ENCODE measurements at places on chromosomes 7 and 10.

DNA sequence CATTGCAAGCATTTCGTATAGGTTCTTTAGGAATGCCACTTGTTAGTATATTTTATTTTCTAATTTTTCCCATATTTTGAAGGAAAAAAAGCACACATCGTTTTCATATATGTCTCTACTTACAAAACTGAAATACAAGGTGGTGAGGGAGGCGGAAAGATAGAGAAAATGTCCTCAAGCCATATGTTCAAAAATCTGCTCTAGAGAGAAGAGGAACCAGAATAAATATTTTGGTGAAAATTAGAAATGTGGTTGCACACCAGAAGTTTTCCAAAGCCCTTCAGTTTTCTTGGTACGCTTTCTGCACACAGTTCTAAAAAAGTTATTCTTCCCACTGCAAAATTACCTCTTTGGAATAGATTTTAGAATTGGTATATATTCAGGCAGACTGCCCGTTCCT is 107.4 kb upstream of the RHOBTB1 start:
- no peak for DNase-seq

GRCh38 chr10:126857178-126857806 is 47.9 kb upstream of the DOCK1 start:
- no peak for DNase-seq

DNA sequence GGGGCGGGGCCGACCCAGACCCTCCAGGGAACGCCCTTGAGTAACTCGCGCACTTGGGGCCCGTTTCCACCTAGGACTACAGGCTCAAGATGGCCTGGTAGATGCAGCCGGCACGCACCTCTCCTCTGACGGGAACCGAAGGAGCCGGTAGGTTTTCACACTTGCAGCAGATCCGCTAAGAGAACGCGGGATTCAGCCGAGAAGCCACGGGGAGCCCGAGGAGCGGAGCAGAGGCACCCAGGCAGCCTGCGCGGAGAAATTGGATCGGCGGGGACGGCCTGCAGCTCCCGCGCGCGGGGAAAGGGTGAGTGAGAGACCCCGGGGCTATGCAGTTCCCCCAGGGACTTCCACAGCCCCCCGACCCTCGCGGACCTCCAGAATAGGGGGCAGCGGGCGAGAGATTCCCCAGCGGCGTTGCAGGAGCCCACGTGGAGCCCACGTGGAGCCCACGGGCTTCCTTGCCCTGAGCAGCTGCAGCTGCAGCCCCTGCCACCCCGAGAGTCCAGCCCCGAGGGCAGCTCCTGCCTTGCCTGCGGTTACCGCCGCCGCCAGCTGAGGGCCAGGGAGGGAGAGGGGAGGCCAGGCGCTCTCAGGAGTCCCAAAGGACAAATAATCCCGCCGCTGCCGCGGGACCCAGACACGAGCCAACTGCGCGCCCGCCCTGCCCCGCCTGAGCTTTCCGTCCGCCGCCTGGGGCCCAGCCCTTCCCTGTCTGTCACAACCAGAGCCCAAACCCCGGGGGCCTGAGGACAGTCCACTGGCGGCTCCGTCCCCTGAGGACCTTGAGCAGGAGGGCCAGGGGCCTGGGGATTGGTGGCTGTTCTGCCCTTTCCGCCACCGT is 13.1 kb downstream of the IFT22 start:
- DNase-seq, result peak; percentile 37

GRCh38 chr7:41886901-41887311 is 184.0 kb upstream of the INHBA start:
- peak; percentile 91 for DNase-seq

DNA sequence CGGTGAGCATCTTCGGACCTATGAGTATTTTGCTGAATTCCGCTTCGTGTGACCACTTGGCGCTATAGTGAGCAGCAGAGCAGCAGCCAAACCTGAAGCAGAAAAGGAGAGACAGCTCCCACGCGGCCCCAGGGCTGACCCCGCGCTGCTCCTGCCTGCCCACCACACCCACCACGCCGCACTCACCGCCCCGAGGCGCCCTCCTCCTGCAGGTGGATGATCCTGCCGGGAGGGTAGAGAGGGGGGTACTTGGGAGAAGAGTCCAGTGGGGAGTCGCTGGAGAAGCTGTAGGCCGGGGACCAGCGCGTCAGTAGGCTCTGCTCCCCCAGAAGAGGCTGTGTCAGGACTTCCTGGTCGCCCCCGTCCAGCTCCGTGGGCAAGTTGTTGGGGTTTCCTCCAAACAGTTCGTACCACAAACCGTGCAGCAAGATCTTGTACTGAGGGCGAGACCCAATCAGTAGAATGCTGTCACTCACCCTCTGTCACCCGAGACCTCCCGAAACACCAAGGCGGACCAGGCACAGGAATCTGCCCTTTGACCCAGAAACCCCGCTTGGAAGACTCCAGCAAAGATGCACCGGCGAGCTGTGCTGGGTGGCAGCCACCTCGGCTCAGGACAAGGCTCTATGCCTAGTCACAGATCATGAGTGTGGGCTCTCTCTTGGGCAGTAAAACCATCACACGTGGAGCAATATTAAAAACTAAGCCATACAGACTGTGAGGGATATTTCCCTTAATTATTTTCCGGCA is 37.6 kb downstream of the DAGLB start:
- DNase-seq, result no peak

- DNase-seq, result no peak
Measured at GRCh38 chr10:11265484-11265883, 247.8 kb downstream of the CELF2 start.

DNA sequence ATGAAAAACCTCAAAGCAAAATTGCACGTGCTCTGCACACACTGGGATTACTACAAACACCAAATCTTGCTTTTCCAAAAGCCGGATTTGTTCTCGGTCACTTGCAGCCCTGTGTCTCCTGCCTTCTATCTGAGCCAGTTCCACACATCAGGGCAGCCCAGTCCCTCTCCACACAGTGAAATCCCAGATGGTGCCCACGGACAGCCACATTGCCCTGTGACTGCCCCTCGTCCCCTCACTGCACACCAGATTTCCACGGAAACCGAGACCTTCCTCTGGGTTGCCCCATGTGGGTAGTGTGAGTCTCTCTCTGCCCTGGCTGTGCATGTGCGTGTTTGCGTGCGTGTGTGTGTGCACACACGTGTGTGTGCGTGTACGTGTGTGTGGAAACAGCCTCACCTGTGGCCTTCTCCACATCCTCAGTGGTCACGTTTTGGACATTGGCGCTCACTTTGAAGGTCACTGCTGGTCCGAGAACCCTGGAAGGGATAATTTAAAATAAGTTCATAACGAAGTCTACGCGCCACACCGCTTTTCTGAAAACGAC is 506.7 kb downstream of the PTPRN2 start:
- DNase-seq, result no peak

DNA sequence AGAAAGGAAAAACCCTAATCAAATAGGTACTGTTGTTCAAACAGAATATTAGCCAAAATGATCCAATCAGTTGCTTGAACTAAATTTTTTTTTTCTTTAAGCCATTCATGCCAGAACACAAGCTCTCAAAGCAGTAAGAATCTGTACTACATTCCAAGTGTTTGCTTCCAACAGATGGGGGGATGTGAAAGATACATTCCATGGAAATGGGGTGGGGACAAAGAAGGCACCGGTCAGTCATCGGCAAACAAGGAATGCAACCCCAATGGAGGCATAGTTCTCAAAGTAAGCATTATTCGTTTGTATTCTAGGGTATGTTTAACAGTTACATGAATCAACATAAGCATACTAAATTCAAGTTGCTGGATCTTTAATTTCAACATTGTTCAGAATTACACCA is 32.5 kb downstream of the C10orf143 start:
- DNase-seq, result no peak

GRCh38 chr7:43148161-43148731 is 35.8 kb downstream of the HECW1 start:
- peak; percentile 56 for DNase-seq

GRCh38 chr7:128044064-128044463 is 12.8 kb upstream of the LRRC4 start:
- no peak for DNase-seq

DNA sequence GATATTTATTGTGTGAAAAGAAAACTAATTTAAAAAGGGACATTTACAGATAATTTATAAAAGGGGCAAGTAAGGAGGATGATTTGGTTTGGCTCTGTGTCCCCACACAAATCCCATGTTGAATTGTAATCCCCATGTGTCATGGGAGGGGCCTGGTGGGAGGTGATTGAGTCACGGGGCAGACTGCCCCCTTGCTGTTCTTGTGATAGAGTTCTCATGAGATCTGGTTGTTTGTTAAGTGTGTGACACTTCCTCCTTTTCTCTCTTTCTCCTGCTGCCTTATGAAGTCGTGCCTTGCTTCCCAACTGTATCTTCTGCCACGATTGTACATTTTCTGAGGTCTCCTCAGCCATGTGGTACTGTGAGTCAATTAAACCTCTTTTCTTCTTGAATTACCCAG is 171.0 kb upstream of the SEMA3E start:
- no peak for DNase-seq

DNA sequence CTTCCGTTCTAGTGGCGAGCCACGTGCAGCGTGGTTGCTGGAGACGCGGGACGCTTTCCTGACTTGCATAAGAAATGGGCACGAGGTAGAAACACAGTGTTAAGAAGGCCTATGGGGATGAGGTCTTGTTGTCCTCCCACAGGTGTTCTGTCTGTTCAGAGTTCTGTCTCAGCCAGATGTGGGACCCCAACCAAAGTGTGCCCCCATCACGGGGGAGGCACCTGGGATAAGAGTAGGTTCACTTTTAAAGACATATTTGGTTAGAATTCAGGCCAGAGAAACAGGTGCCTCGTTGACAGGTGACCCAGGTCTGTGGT is 56.0 kb upstream of the PITRM1 start:
- no peak for DNase-seq

DNA sequence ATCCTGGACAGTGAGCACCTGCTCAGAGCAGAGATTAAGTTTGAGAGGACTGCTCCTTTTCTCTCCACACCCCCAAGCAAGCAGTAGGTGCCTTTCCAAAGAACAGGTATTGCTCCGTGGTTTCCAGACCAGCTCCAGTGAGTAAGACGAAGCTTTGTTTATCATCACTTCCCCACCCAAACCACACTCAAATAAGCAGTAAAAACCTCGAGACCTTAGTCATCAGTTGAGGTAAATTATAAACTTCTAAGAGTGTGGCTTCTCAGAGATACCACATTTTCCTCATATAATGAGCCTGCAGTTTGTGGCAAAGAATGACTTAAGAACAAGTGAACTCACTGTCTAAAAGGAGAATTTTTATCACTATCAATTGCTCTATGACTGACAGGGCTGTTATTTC is 50.0 kb upstream of the GRB10 start:
- no peak for DNase-seq

DNA sequence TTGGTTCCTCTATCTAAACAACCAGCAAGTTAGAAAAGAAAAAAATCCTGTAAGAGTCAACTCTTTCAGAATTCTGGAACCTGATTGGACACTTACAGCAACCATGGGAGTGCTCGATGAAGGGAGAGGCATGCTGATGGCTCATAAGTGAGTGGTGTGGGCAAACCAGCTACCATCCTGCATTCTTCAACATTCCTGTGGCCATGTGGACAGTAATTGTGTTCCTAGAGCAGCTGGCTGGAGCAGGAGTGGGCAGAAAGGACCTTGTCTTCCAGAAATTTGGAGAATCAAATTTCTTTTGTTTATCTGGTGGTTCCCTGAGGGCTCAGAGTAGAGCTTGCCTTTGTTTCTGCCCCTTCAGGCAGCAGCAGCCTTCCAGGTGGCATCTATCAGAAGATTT is 22.5 kb upstream of the MYL7 start:
- DNase-seq, result peak; percentile 93

DNA sequence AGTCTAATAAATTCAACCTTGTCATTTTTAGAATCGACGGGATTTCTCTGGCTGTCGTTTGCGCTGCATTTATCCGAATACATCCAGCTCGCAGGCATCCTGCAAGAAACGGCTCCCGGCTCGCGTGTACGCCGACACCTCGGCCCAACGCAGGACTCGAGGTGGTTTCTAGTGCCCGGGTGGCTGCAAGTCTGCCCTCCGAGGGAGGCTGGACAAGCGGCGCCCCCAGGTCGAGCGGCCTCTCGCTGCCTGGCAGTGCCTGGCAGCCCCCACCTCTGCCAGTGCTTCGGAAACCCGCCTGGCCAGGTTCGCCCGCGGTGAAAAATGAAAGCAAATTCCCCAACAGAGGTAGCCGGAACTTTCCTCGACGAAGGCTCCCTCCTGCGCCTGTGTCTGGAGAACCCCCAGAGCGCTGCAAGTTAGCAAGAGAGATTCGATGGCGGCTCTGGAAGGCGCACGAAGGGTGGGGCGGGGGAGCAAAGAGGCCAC is 5.7 kb upstream of the ZNF503 start:
- DNase-seq, result no peak

DNA sequence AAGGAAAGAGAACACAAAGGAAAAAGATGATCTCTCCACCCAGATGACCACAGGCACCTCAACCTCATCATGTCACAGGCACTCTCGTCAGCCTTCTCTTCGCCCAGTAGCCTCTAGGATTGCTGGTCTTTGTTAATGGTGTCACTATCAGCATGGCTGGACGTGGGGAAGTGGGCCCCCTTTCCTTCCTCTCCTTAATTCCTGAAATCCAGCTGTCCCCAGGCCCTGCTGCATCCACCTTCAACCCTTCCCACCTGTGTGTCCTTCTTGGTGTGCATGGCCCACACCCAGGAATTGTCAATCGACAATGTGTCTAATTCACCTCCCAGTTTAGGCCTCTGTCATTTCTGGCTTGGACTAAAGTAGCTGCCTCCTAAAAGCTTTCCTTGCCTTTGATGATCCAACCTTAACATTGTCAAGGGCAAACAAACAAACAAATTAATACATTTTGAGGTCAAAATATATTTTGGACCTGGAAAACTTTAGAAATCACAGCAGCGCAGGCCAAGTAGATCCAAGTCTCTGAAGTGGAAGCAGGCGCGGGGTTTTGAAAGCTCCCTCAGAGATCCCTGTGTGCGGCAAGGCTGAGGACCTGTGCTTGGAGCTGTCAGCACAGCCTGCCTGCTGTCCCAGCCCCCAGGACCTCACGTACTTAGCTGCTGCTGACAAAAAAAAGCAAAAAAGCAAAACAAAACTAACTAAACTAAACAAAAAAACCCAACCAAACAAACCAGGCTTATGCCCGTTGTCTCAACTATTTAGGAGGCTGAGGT is 193.3 kb upstream of the LYZL2 start:
- no peak for DNase-seq

DNA sequence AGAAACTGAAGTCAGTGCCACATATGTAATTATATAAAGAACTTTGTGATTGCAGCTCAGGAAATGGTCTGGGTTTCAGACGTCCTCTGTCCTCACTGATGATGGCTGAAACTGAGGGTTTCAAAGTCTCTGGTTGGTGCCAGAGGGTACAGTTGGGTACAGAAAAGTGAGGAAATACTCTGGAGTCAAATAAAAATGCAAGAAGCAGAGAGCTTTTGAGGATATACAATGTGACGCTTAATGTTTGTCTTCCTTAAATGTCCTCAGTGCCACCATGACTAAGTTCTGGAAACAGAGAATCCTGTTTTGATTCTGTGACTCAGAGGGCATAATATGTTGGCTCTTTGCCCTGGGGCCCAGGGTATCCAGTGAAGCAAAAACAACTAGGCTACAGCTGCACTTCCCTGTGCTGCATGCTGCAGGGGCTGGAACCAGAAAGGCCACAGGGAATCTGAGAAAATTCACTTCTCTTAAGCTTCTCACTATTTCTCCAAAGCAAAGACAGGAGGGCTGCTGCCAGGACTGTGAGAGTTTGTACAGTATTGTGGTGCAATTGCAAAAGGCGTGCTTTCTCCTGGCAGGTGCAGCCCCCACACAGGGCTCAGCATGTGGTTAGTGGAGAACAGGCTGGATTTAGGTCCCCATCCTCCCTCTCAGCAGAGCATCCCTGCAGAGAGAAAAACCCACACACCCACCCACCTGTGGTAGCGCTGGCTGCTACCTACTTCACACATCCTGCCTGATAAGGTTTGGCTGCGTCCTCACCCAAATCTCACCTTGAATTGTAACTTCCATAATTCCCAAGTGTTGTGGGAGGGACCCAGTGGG is 169.5 kb upstream of the SVIL start:
- peak; percentile 62 for DNase-seq

All from AG20443 (cell line).